ENCODE measurements at places on chromosomes 7 and 10. TPM values are rescaled to one million over a fixed set of nuclear protein-coding genes. Genes with fewer than 3 reads are reported as not detected.
A peak's percentile ranks its signal among the peaks of the same experiment; 100 is the strongest.

DNA sequence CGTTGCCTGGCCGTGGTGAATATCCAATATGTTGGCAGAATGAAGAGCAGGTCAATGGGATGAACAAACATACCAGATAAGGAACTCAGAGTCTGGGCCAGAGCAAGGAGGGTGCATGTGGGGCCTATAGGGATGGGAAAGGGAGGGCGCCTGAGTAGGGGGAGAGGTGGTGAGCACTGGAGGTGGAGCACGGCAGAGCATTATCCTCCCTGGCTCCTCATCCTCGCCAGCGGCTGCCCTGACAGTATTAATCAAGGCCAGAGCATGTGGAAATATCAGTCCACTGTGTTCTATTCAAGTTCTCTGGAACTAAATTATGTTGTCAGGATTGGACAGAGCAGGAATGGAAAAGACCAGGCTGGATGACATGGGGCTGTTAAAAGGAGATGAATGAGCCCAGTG is 254.8 kb upstream of the ZMIZ1 start:
- no peak overlapping the region for H3K4me3 ChIP-seq
- no peak overlapping the region for H3K27ac ChIP-seq
- no peaks in the 10 kb centered on the region for H3K4me1 ChIP-seq
- H3K36me3 ChIP-seq = no peaks in the 10 kb centered on the region
- H3K27me3 ChIP-seq = no peaks in the 10 kb centered on the region
- no peak for DNase-seq

DNA sequence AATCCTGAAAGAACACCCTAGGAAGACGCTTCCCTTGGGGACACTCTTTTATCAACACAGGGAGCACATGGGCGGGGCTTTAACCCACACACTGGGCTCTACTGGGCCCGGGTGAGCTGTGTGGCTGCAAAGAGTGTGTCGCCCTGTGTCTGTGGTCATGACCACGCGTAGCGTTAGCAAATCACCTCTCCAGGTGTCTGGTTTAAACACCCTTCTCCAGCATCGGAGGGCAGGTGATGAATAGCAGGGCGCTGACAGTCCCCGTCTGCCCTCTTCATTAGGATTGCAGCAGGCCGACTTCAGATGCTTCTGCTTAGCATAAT is 127.7 kb downstream of the ADARB2 start:
- no peaks in the 10 kb centered on the region for H3K27me3 ChIP-seq
- H3K4me1 ChIP-seq = no peaks in the 10 kb centered on the region
- H3K27ac ChIP-seq = no peak overlapping the region
- DNase-seq = no peak
- H3K4me3 ChIP-seq = no peak overlapping the region

GRCh38 chr10:112235920-112236319 is 47.3 kb upstream of the TECTB start:
- no peaks in the 10 kb centered on the region for H3K4me1 ChIP-seq
- H3K27me3 ChIP-seq = no peaks in the 10 kb centered on the region
- H3K27ac ChIP-seq = no peak overlapping the region
- H3K36me3 ChIP-seq = no peaks in the 10 kb centered on the region

GRCh38 chr7:32335107-32335506 is 155.1 kb downstream of the LSM5 start:
- H3K27me3 ChIP-seq = no peaks in the 10 kb centered on the region
- H3K27ac ChIP-seq = no peak overlapping the region
- no peaks in the 10 kb centered on the region for H3K4me1 ChIP-seq
- DNase-seq = no peak
- H3K4me3 ChIP-seq = no peak overlapping the region

- peaks cover 6% of the 10 kb centered on the region for H3K36me3 ChIP-seq
- H3K27ac ChIP-seq = peak overlapping the region; percentile 74
Measured at GRCh38 chr10:80486785-80487420, 32.8 kb downstream of the TSPAN14 start.

DNA sequence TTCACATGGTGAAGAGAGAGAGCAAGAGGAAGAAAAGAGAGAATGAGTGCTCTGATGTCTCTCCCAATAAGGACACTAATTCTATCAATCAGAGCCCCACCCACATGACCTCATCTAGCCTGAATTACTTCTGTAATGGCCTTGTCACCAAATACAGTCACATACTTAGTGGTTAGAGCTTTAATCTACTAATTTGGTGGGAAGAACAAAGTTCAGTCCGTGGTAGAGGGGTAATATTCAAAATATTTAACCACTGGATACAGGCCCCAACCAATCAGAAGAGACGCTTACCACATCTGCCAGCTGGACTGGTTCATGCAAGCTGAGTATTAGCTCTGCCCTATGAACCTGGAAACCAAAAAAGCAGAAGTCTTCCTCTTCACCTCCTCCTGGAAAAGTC is 336.3 kb upstream of the NFE2L3 start:
- H3K36me3 ChIP-seq = no peaks in the 10 kb centered on the region
- H3K27me3 ChIP-seq = no peaks in the 10 kb centered on the region
- DNase-seq = no peak
- no peak overlapping the region for H3K4me3 ChIP-seq
- no peak overlapping the region for H3K27ac ChIP-seq

GRCh38 chr10:31035266-31035798 is 3.7 kb upstream of the ZNF438 start:
- H3K27ac ChIP-seq = no peak overlapping the region
- no peaks in the 10 kb centered on the region for H3K27me3 ChIP-seq
- no peaks in the 10 kb centered on the region for H3K36me3 ChIP-seq
- peaks cover 5% of the 10 kb centered on the region for H3K4me1 ChIP-seq
- H3K4me3 ChIP-seq = no peak overlapping the region
- no peak for DNase-seq

GRCh38 chr7:123282181-123282580 is 82.4 kb upstream of the SLC13A1 start:
- no peak for DNase-seq
- H3K4me3 ChIP-seq = no peak overlapping the region
- no peaks in the 10 kb centered on the region for H3K4me1 ChIP-seq
- H3K36me3 ChIP-seq = no peaks in the 10 kb centered on the region

- DNase-seq = no peak
- H3K36me3 ChIP-seq = peaks cover 10% of the 10 kb centered on the region
- H3K27ac ChIP-seq = no peak overlapping the region
- H3K27me3 ChIP-seq = no peaks in the 10 kb centered on the region
Measured at GRCh38 chr7:99448855-99449254, 10.1 kb downstream of the CPSF4 start.

DNA sequence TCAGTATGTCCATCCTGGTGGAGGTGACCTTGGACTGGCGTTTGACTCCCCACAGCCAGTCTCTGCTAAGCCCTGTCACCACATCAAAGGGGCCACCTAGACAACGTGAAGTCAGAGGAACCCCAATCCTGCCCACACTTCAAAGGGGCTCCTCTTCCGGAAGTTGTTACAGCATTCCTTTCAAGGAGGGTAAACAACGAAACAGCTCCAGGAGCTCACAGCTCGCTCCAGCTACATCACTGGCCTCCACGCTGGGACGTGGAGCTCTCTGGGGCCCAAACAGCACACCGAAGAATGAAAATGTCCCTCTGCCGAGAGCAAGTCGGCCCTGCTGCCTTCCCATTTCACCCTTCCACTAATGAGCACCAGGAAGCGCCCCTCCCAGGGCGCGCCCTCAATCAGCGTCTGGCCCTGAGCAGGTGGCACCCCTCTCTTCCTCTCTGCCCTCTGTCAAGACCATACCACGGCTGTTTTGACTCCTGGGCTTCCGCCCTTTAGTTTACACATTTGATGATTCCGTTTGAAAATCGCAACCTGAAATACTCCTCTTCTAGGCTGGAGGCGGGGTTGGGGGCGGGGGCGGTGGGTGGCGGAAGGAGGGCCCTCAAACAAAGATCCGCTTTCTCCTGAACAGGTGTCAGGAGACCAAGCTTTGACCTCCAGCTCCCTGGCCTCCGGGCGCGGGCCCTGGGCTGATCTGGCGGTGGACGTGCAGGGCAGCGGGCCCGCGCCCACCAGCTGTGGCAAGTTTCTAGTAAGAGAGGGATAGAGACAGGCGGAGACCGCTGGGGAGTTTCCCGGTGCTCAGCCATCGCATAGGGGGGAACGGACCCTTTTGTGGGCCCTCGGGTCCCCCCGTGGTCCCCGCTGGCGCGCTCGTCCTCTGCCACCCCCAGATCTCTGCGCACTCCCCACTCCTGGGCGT is 53.1 kb upstream of the KDM7A start:
- H3K4me3 ChIP-seq = peak overlapping the region; percentile 95
- peaks cover 32% of the 10 kb centered on the region for H3K4me1 ChIP-seq
- no peaks in the 10 kb centered on the region for H3K27me3 ChIP-seq
- peak overlapping the region; percentile 91 for H3K27ac ChIP-seq
- H3K36me3 ChIP-seq = no peaks in the 10 kb centered on the region

DNA sequence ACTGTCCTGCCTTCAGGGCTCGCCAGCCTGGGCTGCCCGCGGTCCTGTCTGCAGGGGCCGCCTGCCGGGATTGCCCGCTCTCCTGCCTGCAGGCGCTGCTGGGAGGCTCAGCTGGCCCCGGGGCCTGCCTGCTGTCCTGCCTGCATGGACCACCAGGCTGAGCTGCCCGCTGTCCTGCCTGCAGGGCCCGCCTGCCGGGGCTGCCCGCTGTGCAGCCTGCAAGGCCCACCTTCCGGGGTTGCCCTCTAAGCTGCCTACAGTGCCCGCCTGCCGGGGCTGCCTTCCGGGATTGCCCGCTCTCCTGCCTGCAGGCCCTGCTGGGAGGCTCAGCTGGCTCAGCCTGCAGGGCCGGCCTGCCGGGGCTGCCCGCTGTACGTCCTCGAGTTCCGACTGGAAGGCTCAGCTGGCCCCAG is 164.4 kb downstream of the GLRX3 start:
- peak overlapping the region; percentile 44 for H3K4me3 ChIP-seq
- no peaks in the 10 kb centered on the region for H3K4me1 ChIP-seq
- H3K27me3 ChIP-seq = no peaks in the 10 kb centered on the region
- DNase-seq = peak; percentile 2
- H3K36me3 ChIP-seq = no peaks in the 10 kb centered on the region

DNA sequence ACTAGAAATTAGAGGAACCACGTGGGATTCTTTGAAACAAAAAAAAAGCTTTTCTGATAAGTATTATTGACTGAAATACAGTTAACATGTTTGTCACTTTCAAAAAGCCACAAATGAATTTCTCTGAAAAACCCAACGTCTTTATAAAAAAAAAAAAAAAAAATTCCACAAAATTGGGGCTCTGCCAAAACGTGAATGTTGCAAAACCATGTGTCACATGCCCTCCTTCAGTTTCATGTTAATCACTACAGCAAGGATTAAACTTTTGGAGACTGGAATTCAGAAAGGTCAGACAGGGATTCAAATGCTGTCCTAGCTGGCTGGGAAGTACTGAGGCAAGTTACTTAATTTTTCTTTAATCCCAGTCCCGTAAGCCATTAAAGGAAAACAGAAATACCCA is 278.0 kb upstream of the KLF14 start:
- H3K4me3 ChIP-seq = no peak overlapping the region
- no peaks in the 10 kb centered on the region for H3K27me3 ChIP-seq
- H3K27ac ChIP-seq = peak overlapping the region; percentile 46
- peaks cover 85% of the 10 kb centered on the region for H3K4me1 ChIP-seq
- DNase-seq = no peak

DNA sequence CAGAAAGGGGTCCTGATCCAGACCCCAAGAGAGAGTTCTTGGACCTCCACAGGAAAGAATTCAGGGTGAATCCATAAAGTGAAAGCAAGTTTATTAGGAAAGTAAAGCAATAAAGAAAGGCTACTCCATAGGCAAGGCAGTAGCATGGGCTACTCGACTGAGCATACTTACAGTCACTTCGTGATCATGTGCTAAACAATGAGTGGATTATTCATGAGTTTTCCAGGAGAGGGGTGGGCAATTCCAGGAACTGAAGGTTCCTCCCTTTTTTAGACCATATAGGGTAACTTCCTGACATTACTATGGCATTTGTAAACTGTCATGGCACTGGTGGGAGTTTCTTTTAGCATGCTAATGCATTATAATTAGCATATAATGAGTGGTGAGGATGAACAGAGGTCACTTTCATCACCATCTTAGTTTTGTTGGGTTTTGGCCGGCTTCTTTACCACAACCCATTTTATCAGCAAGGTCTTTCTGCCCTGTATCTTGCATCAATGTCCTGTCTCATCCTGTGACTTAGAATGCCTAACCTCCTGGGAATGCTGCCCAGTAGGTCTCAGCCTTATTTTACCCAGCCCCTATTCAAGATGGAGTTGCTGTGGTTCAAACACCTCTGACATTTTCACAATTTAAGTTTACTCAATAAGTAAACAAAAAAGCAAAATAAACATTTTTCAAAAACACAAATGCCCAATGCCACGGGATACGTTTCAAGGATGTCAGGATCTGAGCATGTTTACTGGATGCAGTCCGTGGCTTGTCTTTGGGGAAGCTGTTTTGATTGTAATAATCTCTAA is 37.0 kb downstream of the ALOX5 start:
- H3K4me1 ChIP-seq = no peaks in the 10 kb centered on the region
- no peaks in the 10 kb centered on the region for H3K36me3 ChIP-seq
- DNase-seq = no peak
- no peak overlapping the region for H3K4me3 ChIP-seq
- no peaks in the 10 kb centered on the region for H3K27me3 ChIP-seq

GRCh38 chr7:1130021-1130990 is 29.7 kb downstream of the ZFAND2A start:
- DNase-seq = no peak
- no peaks in the 10 kb centered on the region for H3K36me3 ChIP-seq
- no peak overlapping the region for H3K4me3 ChIP-seq
- no peak overlapping the region for H3K27ac ChIP-seq

- no peak for DNase-seq
- no peaks in the 10 kb centered on the region for H3K4me1 ChIP-seq
- no peaks in the 10 kb centered on the region for H3K27me3 ChIP-seq
- H3K27ac ChIP-seq = no peak overlapping the region
Measured at GRCh38 chr7:953547-954327, 743 bp downstream of the ADAP1 start.

- no peak for DNase-seq
- H3K27me3 ChIP-seq = peaks cover 3% of the 10 kb centered on the region
- no peak overlapping the region for H3K27ac ChIP-seq
- H3K4me1 ChIP-seq = no peaks in the 10 kb centered on the region
- H3K4me3 ChIP-seq = no peak overlapping the region
Measured at GRCh38 chr10:133235932-133236331, 1.7 kb upstream of the VENTX start.

- no peak for DNase-seq
- H3K27ac ChIP-seq = no peak overlapping the region
- H3K27me3 ChIP-seq = no peaks in the 10 kb centered on the region
- H3K4me1 ChIP-seq = no peaks in the 10 kb centered on the region
- H3K4me3 ChIP-seq = no peak overlapping the region
Measured at GRCh38 chr10:12400266-12400931, 51.1 kb downstream of the CAMK1D start.

- H3K27ac ChIP-seq = no peak overlapping the region
- peaks cover 19% of the 10 kb centered on the region for H3K4me1 ChIP-seq
- DNase-seq = no peak
- no peaks in the 10 kb centered on the region for H3K36me3 ChIP-seq
Measured at GRCh38 chr10:31131251-31131650, 99.6 kb upstream of the ZNF438 start.

The ANKRD2 gene
- not detected for total RNA-seq

The AGR3 gene
- total RNA-seq = not detected

The TRIL gene
- not detected for total RNA-seq

The TEX36 gene
- not detected for total RNA-seq

The TMEM176B gene
- not detected for total RNA-seq

The WNT2 gene
- total RNA-seq = not detected

Measured in naive thymus-derived CD4-positive, alpha-beta T cell (primary cell).